ENCODE measurements at places on chromosomes 6 and 20.
A peak's percentile ranks its signal among the peaks of the same experiment; 100 is the strongest.

DNA sequence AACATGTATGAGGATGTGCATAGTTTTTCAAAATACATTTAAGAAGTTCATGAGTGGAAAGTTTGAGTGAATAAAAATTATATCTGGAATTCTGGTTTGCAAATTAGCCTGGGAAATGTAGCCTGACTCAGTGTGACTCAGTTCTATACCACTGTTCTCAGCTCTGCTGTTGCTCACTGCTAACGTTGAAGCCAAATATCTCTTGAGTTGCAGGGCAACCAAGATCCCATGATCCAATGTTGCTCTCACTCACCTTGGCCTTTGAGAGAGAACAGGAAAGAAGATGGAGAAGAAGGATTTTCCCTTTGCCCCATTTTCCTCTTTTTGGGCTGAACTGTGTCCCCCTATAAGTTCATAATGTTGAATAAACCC lies 28.9 kb downstream of the PSMB9 start:
- DNase-seq = peak; percentile 90

- DNase-seq = peak; percentile 11
Observed at GRCh38 chr6:156563714-156564113, 213.5 kb upstream of the ARID1B start.

DNA sequence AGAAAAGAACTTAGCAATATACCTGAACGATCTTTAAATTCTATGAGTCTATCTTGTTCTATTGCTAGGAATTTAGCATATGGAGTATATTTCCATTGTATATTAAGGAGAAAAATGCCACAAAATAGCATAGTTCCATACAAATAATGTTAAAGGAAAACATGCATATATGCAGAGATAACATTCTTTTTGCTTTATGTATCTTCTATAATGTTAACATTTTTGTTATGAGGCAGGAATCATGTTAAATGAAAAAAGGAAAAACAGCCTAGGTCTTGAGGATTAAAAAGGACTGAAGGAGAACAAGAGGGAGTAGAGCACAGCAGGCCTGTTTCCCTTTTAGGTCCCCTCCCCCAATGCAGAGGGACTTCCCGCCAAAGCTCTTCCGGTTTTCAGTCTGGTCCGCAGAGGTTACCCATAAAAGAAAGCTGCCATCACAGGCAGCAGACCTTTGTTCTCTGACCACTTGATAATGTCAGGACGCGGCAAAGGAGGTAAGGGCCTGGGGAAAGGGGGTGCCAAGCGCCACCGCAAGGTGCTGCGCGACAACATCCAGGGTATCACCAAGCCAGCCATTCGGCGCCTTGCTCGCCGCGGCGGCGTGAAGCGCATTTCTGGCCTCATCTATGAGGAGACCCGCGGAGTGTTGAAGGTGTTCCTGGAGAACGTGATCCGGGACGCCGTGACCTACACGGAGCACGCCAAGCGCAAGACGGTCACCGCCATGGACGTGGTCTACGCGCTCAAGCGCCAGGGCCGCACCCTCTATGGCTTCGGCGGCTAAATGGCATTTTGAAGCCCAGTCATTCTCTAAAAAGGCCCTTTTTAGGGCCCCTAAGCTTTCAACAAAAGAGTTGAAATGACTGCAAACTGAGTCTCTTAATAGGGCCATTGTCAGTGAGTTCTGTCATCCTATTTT lies 108.4 kb upstream of the PRSS16 start:
- DNase-seq = no peak

- no peak for DNase-seq
Observed at GRCh38 chr20:48335308-48336050, 492.3 kb downstream of the PREX1 start.

DNA sequence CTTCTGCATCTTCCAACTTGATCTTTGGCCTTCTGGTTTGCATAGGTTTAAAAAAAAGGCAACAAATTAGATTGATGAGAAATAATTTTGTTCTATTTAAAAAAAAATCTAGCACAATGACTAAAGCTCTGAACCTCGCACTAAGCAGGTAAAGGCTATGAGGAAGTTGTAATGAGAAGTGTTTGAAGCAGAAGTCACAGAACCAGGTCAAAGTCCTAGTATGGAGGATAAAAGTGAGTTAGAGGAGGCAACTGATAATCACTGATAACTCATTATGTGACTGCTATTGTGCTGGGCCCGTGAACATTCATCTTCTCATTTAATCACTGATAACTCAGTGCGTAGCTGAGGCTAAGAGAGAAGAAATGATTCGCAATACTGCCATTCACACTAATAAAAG lies 46.1 kb upstream of the GFRAL start:
- DNase-seq = no peak

- DNase-seq = no peak
Observed at GRCh38 chr6:144361016-144361415, 75.9 kb downstream of the UTRN start.

DNA sequence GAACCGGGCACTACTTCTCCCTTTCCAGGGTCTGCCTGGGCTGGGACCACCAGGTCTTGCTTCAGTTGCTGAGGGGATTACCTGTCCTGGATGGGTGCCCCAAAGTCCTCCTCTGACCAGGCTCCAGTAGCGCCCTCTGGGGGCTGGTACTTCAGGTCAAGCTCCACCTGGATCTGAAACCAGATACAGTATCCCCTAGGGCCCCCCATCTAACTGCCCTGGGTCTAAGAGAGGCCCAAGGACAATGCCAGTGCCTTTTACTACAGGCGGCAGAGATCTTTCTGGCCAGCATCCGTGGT lies 11.2 kb upstream of the SPAG4 start:
- DNase-seq = peak; percentile 29

GRCh38 chr6:169692516-169692915 lies 9.3 kb downstream of the WDR27 start:
- DNase-seq = no peak

- peak; percentile 71 for DNase-seq
Observed at GRCh38 chr20:36167902-36168503, 13.5 kb downstream of the EPB41L1 start.

GRCh38 chr20:56360133-56360907 lies 1.5 kb downstream of the FAM210B start:
- no peak for DNase-seq

DNA sequence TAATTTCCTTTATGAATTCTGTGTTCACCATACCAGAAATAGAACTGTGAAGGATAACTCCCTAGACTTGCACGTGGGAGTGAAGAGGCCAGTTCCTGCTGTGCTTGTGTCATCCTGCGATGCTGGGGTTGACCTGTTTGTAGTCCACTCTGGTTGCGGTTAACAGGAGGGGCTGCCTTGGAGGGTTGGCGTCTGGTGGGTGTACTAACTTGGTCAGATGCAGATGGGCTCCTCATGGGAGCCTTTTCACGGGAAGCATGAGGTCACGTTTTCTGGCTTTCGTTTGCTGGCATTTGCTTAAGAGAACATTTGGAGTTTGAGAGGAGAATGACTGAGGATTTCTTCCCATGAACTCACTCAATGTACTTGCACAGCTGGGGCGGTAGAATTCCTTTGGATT lies 41.2 kb downstream of the IGF2R start:
- DNase-seq = no peak

DNA sequence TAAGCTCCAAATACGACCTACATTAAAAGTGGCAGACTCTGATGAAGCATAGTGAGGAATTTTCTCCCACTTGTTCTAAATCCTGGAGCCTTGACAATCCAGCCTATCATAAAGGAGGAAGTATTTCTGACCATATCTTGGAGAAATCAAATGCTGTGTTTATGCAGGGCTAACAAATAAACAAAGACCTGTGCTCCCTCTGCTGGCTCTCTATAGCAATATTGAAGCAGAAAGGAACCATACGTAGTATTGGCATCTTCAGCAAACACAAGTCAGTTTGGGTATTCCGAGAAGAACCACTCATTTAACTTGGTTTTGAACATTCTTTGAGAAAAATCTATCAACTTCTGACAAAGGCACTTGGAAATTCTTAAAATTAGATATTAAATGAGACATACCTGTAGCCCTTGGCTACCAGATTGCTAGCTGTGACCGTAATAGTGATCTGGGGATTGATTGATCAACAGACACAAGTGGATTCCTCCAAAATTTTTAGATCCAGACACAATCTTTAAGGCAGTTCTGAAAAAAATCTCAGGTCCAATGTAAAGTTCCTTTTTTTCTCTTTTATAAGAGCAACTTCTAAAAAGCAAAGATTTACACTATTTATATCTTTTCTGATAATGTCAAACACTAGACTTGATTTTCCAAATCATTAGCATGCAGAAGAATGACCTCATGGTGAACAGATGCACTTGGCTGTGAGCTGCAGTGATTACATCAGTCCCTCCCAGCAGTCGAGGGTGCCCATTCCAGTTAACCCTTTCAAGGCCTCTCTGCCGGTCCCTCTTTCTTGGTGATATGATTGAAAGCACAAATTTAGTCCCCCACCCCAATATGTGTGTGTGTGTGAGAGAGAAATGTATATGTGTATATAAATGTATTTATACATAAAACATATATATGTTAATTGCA lies 40.2 kb downstream of the INSM1 start:
- DNase-seq = peak; percentile 15

Data from bronchial epithelial cell (primary cell).